ENCODE measurements at places on chromosomes 6 and 20. TPM values are rescaled to one million over a fixed set of nuclear protein-coding genes. Genes with fewer than 3 reads are reported as not detected.

DNA sequence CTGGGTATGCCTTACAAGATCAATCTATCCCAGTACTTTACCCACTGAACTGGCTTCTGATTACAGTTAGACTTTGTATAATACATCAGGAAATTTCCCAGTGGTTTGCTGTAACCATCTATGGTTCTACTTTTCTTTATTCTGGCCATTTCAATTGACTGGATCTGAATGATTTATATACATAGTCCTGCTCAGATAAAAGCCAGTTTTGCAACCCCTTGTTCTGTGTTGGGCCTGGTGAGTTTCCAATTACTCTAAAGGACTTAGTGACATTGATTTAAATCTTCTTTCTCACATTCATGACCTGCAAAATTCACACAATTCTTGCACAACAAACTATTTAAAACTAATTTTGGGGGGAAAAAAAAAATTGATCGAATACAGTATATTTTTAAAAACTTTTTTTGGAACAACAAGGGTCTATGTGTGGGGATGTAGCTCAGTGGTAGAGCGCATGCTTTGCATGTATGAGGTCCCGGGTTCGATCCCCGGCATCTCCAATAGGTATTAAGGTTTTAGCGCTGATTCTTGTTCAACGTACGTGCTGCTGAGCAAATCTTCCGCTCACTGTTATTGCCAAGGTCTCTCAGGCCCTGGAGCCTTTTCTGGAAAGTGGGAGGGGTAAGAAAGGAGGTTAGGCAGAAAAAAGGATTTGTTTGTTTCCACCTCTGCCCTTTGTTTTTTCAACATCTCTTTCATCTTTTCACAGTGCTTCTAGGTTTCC lies 117.5 kb downstream of the GPX5 start:
- no peak overlapping the region for H3K4me3 ChIP-seq
- no peaks in the 10 kb centered on the region for H3K27me3 ChIP-seq
- DNase-seq = peak; percentile 36
- no peak overlapping the region for H3K27ac ChIP-seq

Gene ANKRD66
- total RNA-seq = not detected

Gene POM121L2
- not detected for total RNA-seq

DNA sequence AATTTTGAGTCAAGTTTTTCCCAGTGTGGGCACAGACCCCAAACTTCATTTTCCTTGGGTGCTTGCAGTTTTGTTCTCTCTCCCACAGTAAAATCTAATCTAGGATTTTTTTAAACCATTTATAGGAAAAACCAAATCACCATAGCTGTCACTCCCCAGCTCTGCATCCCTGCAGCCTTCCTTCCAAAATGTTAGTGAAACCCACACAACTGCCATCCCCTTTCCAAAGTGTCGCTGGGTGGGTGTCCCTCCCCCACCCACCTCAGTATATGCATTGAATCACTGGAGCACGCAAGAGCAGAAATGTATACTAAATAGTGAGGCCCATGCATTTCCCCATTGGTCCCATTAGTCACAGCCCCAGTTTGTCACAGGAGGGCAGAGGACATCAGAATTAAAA lies 138.3 kb downstream of the MTFR2 start:
- no peaks in the 10 kb centered on the region for H3K4me1 ChIP-seq
- no peaks in the 10 kb centered on the region for H3K36me3 ChIP-seq
- H3K4me3 ChIP-seq = no peak overlapping the region
- H3K27ac ChIP-seq = no peak overlapping the region
- H3K27me3 ChIP-seq = no peaks in the 10 kb centered on the region
- no peak for DNase-seq

Gene FHL5
- total RNA-seq = not detected

- DNase-seq = no peak
- no peaks in the 10 kb centered on the region for H3K27me3 ChIP-seq
- no peak overlapping the region for H3K27ac ChIP-seq
- no peaks in the 10 kb centered on the region for H3K4me1 ChIP-seq
Measured at GRCh38 chr6:126481319-126481718, 141.4 kb downstream of the CENPW start.

- no peak for DNase-seq
- no peak overlapping the region for H3K4me3 ChIP-seq
- H3K27ac ChIP-seq = no peak overlapping the region
- H3K36me3 ChIP-seq = no peaks in the 10 kb centered on the region
Measured at GRCh38 chr6:19690325-19691075, 146.7 kb upstream of the ID4 start.

Gene NRN1
- total RNA-seq = 0.37 TPM

GRCh38 chr6:107114213-107114925 lies 946 bp downstream of the BEND3 start:
- no peaks in the 10 kb centered on the region for H3K27me3 ChIP-seq
- H3K4me1 ChIP-seq = peaks cover 12% of the 10 kb centered on the region
- no peak for DNase-seq

- peak overlapping the region; percentile 16 for H3K27ac ChIP-seq
- H3K4me3 ChIP-seq = no peak overlapping the region
- peaks cover 30% of the 10 kb centered on the region for H3K4me1 ChIP-seq
- no peaks in the 10 kb centered on the region for H3K27me3 ChIP-seq
- H3K36me3 ChIP-seq = no peaks in the 10 kb centered on the region
Measured at GRCh38 chr6:167154291-167154690, 3.5 kb downstream of the GPR31 start.

DNA sequence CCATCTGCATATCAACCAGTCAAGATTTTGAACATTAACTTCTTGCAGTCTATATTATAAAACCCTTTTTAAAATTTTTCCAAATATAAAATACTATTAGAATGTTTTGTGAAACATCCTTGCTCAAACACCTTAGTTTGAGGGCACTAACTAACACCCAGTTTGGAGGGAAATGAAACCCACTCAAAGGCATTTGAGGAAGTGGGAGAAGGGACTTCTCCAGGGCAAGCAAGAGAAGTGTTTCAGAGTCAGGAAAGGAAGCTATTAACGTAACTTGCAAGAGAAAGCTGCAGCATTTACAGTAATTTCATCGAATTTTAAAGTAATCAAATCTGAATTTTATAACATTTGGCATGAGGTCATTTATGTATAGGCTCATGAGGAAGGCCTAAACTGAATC lies 21.3 kb downstream of the MTFR2 start:
- H3K27ac ChIP-seq = no peak overlapping the region
- peaks cover 9% of the 10 kb centered on the region for H3K4me1 ChIP-seq
- no peaks in the 10 kb centered on the region for H3K27me3 ChIP-seq
- no peak overlapping the region for H3K4me3 ChIP-seq

GRCh38 chr6:121614115-121614514 lies 178.7 kb downstream of the GJA1 start:
- H3K27me3 ChIP-seq = no peaks in the 10 kb centered on the region
- no peak for DNase-seq
- no peak overlapping the region for H3K4me3 ChIP-seq
- H3K27ac ChIP-seq = no peak overlapping the region
- H3K4me1 ChIP-seq = no peaks in the 10 kb centered on the region
- no peaks in the 10 kb centered on the region for H3K36me3 ChIP-seq

- no peak overlapping the region for H3K4me3 ChIP-seq
- no peaks in the 10 kb centered on the region for H3K36me3 ChIP-seq
- no peak for DNase-seq
- H3K4me1 ChIP-seq = peaks cover 6% of the 10 kb centered on the region
- no peaks in the 10 kb centered on the region for H3K27me3 ChIP-seq
Measured at GRCh38 chr6:37988127-37988526, 168.6 kb downstream of the ZFAND3 start.

DNA sequence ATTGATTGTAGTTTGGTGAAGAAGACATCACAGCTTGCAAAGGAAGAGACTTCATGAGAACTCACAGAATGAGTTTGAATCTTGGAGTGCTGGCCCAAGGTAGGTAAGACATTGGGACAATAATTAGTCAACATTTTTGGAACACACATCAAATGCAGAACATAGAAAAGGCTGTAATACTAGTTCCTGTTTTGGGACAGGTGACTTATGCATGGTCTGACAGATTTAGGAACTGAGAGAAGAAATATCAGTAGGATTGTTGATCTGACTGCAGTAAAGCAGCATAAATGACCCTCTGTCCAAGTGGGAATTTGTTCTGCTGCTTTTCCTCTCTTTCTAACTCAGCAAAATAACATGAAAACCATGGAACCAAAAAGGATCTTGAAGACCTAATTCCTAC lies 102.3 kb upstream of the MAP3K7 start:
- H3K36me3 ChIP-seq = no peaks in the 10 kb centered on the region
- DNase-seq = no peak
- no peak overlapping the region for H3K27ac ChIP-seq
- no peaks in the 10 kb centered on the region for H3K27me3 ChIP-seq
- H3K4me1 ChIP-seq = no peaks in the 10 kb centered on the region

DNA sequence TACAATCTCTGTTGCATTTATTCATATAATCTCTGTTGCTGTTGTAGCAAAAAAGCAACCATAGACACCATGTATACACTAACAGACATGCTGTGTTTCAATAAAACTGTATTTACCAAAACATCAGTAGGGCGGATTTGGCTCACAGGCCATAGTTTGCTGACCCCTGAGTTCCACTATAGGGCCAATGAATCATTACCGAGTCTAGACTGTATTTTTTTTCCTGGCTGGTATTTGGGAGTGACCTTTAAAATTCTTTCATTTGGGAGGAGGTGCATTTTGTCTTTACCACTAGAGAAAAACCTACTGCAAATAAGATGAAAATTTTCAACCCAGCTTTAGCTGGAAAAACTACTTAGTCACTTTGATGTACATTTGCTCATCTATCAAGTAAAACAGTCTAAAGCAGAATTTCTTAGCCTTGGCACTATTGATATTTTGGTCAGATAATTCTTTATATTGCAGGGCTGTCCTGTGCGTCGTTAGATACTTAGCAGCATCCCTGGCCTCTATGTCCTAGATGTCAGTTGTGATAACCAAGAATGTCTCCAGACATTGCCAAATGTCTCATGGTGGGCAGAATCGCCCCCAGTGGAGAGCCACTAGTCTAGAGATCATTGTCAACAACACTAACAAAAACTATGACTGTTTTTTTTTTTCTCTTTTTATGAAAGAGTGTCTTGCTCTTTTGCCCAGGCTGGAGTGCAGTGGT lies 39.5 kb downstream of the DCBLD1 start:
- H3K27ac ChIP-seq = no peak overlapping the region
- DNase-seq = no peak
- no peaks in the 10 kb centered on the region for H3K4me1 ChIP-seq
- no peaks in the 10 kb centered on the region for H3K27me3 ChIP-seq

DNA sequence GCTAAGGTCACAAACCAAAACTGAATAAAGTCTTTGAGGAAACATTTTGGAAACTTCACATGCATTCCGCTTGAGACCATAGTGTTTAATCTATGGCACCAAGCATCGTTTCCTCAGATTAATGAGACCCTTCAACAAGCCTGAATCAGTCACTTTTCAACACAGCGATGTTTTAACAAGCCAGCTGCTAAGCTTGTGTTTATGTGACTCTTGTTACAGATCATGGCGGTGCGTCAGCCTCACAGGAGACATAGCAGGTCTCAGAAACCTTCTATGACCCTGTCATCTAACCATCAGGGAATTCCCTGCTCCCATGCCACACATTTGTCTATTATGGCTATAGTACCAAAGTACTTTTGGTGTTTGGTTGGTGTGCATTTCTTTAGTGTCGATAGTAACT lies 57.2 kb downstream of the MTFR2 start:
- no peak for DNase-seq
- H3K4me3 ChIP-seq = no peak overlapping the region
- H3K27me3 ChIP-seq = no peaks in the 10 kb centered on the region
- H3K27ac ChIP-seq = no peak overlapping the region

- H3K27me3 ChIP-seq = no peaks in the 10 kb centered on the region
- no peak overlapping the region for H3K27ac ChIP-seq
- no peak for DNase-seq
- H3K4me1 ChIP-seq = no peaks in the 10 kb centered on the region
Measured at GRCh38 chr6:123658848-123659247, 22.1 kb upstream of the TRDN start.

DNA sequence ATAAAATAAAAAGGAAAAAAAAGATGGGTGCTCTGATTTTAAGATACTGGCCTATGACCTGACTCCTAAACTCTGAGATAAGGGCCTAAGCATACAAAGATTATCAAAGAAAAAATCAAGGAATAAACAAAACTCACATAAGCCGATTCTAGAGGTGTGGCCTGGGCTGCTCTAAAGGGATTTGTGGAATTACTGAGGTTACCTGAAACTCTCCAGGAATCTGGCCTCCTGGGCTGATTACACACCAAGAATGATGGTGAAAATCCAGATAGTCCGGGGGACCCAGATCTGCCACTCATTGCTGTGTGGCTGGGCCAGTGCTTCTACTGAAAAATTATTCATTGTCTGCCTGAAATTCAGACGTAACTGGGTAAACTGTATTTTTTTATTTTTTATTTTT lies 122.7 kb upstream of the RNF24 start:
- H3K36me3 ChIP-seq = no peaks in the 10 kb centered on the region
- peaks cover 5% of the 10 kb centered on the region for H3K4me1 ChIP-seq

DNA sequence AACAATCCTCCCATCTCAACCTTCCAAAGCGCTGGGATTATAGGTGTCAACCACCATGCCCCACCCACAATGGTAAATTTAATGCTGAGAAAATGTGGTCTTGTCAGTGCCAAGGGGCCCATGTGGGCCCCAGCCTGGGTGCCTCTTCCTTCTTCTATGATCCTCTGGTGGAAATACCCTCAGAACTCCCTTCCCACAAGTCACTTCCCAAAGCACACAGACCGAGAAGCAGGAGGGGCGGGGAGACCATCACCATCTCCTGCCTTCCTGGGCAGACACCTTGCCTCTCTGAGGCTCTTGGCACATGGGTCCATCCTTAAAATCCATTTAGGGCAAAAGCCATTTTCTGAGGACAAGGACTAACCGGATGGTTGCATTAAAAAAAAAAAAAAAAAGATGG lies 59.0 kb downstream of the NOL4L start:
- peak; percentile 42 for DNase-seq
- H3K27ac ChIP-seq = no peak overlapping the region
- no peaks in the 10 kb centered on the region for H3K27me3 ChIP-seq

DNA sequence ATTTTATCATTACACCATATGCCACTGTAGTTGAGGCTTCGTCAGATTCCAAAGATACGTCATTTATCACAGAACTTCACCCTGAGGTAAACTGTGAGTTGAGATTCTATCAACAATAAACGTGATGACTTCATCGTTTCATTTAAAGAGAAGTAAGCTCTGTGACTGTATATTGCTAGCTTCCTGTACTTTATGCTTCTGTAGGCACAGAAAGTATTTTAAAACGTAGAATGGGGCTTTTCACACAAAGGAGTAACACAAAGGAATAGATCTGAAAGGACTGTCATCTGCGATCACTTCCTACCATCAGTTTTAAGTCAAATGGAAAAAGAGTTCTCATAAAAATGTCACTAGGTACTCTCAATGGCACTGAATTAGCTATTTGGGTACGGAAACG lies 234.4 kb upstream of the MCHR2 start:
- H3K4me1 ChIP-seq = no peaks in the 10 kb centered on the region
- peak overlapping the region; percentile 69 for H3K4me3 ChIP-seq
- no peaks in the 10 kb centered on the region for H3K27me3 ChIP-seq
- no peaks in the 10 kb centered on the region for H3K36me3 ChIP-seq
- DNase-seq = no peak

- no peak overlapping the region for H3K27ac ChIP-seq
- no peaks in the 10 kb centered on the region for H3K4me1 ChIP-seq
- no peaks in the 10 kb centered on the region for H3K27me3 ChIP-seq
- H3K36me3 ChIP-seq = no peaks in the 10 kb centered on the region
- DNase-seq = peak; percentile 17
- H3K4me3 ChIP-seq = no peak overlapping the region
Measured at GRCh38 chr20:58209652-58210397, 18.6 kb downstream of the ANKRD60 start.

Measured in GM12878 (cell line).